ENCODE measurements at places on chromosomes 1 and 21. TPM values are rescaled to one million over a fixed set of nuclear protein-coding genes. Genes with fewer than 3 reads are reported as not detected.

Gene LIPI
- not detected for total RNA-seq

Gene NKAIN1
- not detected for total RNA-seq

Gene CCDC185
- total RNA-seq = not detected

- H3K4me1 ChIP-seq = no peaks in the 10 kb centered on the region
- H3K36me3 ChIP-seq = peaks cover 3% of the 10 kb centered on the region
- H3K27me3 ChIP-seq = no peaks in the 10 kb centered on the region
- H3K27ac ChIP-seq = no peak overlapping the region
- no peak for DNase-seq
- no peak overlapping the region for H3K4me3 ChIP-seq
Observed at GRCh38 chr1:83883979-83884378, 115.0 kb downstream of the TTLL7 start.

- H3K27me3 ChIP-seq = peaks cover 77% of the 10 kb centered on the region
- peaks cover 17% of the 10 kb centered on the region for H3K4me1 ChIP-seq
- H3K36me3 ChIP-seq = peaks cover 6% of the 10 kb centered on the region
- no peak for DNase-seq
- H3K27ac ChIP-seq = no peak overlapping the region
Observed at GRCh38 chr1:230422221-230422981, 3.7 kb downstream of the PGBD5 start.

GRCh38 chr1:7482077-7482476 lies 289.0 kb upstream of the VAMP3 start:
- H3K27ac ChIP-seq = no peak overlapping the region
- no peaks in the 10 kb centered on the region for H3K27me3 ChIP-seq
- no peaks in the 10 kb centered on the region for H3K36me3 ChIP-seq
- no peak for DNase-seq

GRCh38 chr1:230185076-230186001 lies 118.3 kb downstream of the GALNT2 start:
- H3K4me3 ChIP-seq = no peak overlapping the region
- peaks cover 58% of the 10 kb centered on the region for H3K4me1 ChIP-seq
- peaks cover 24% of the 10 kb centered on the region for H3K36me3 ChIP-seq
- H3K27me3 ChIP-seq = no peaks in the 10 kb centered on the region
- peak overlapping the region; percentile 56 for H3K27ac ChIP-seq

DNA sequence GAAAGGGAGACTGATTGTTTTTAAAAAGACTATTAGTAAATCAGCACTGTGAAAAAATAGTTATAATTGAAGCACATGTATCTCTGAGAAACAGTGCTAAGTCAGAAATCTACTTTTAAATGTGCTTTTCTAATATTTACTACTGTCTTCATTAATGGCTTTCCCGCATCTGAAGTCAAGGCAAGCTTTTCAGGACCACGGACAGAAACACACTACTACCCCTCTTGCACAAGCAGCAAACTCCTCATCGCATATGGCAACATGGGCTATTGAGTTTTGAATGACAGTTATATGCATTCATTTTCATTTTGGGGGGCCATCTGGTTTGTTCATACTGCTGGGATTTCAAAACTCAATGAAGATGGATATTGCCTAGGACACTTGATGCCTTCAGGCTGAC lies 433.4 kb upstream of the CAMK1G start:
- no peaks in the 10 kb centered on the region for H3K36me3 ChIP-seq
- H3K27me3 ChIP-seq = no peaks in the 10 kb centered on the region
- H3K4me3 ChIP-seq = no peak overlapping the region
- no peak overlapping the region for H3K27ac ChIP-seq
- DNase-seq = no peak

DNA sequence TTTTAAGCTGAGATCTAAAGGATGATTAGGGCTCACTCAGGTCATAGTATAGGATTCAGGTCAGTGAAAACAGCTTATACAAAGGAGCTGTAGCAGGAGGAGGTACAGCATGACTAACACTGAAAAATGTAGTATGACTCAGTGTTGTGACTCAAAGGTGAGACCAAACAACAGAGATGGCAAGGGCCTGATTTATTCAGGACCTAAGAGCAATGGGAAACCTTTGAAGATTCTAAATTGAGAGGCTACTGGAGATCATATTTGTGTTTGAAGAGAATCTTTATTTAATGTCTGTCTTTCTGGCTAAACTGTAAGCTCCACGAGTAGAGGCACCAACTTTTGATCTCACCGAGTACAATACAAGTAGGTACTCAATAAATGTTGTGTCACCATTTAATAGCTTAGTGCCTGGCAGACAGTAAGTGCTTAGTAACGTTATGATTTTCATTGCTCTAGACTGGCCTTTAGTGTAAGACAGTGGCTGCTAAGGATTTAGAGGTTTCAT lies 43.5 kb downstream of the PRKAA2 start:
- no peak overlapping the region for H3K27ac ChIP-seq
- peak; percentile 14 for DNase-seq
- H3K36me3 ChIP-seq = no peaks in the 10 kb centered on the region
- H3K4me1 ChIP-seq = no peaks in the 10 kb centered on the region
- H3K4me3 ChIP-seq = no peak overlapping the region
- H3K27me3 ChIP-seq = no peaks in the 10 kb centered on the region

GRCh38 chr1:239960366-239960765 lies 131.3 kb upstream of the FMN2 start:
- peaks cover 21% of the 10 kb centered on the region for H3K27me3 ChIP-seq
- no peak overlapping the region for H3K27ac ChIP-seq
- no peaks in the 10 kb centered on the region for H3K4me1 ChIP-seq
- H3K36me3 ChIP-seq = no peaks in the 10 kb centered on the region
- DNase-seq = no peak
- no peak overlapping the region for H3K4me3 ChIP-seq

DNA sequence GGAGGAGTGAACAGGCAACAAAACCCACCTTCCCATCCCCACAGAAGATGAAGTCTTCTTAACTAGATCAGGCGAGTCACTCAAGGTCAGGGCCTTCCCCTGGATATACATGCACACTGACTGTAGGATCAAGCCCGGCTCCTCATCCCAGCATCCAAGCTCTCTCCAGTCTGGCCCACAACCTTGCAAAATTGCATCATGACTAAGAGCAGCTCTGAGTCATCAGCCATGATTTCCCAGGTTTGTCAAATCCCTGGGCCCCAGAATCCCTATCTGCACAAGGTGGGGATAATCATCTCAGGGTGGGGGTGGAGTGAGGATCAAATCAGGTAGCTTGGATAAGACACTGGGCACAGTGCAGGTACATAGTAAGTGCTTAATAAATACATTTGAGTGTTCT lies 199.3 kb upstream of the GRIK3 start:
- no peak for DNase-seq
- H3K4me3 ChIP-seq = no peak overlapping the region
- H3K4me1 ChIP-seq = no peaks in the 10 kb centered on the region
- no peak overlapping the region for H3K27ac ChIP-seq
- H3K36me3 ChIP-seq = no peaks in the 10 kb centered on the region

- H3K36me3 ChIP-seq = no peaks in the 10 kb centered on the region
- no peaks in the 10 kb centered on the region for H3K27me3 ChIP-seq
- no peak overlapping the region for H3K27ac ChIP-seq
- no peak overlapping the region for H3K4me3 ChIP-seq
Observed at GRCh38 chr1:163205513-163205912, 2.8 kb upstream of the RGS5 start.

- H3K36me3 ChIP-seq = peaks cover 12% of the 10 kb centered on the region
- peak; percentile 29 for DNase-seq
- no peaks in the 10 kb centered on the region for H3K27me3 ChIP-seq
- peak overlapping the region; percentile 99 for H3K4me3 ChIP-seq
- H3K27ac ChIP-seq = peak overlapping the region; percentile 99
- H3K4me1 ChIP-seq = peaks cover 82% of the 10 kb centered on the region
Observed at GRCh38 chr1:9657521-9658032, 6.0 kb downstream of the PIK3CD start.

- peaks cover 22% of the 10 kb centered on the region for H3K27me3 ChIP-seq
- DNase-seq = no peak
- no peak overlapping the region for H3K4me3 ChIP-seq
- no peaks in the 10 kb centered on the region for H3K4me1 ChIP-seq
- no peak overlapping the region for H3K27ac ChIP-seq
Observed at GRCh38 chr21:31985398-31985797, 112.6 kb downstream of the HUNK start.

- DNase-seq = no peak
- H3K4me3 ChIP-seq = peak overlapping the region; percentile 99
- peaks cover 14% of the 10 kb centered on the region for H3K36me3 ChIP-seq
- no peaks in the 10 kb centered on the region for H3K27me3 ChIP-seq
Observed at GRCh38 chr21:39184050-39184980, 1.1 kb upstream of the PSMG1 start.

DNA sequence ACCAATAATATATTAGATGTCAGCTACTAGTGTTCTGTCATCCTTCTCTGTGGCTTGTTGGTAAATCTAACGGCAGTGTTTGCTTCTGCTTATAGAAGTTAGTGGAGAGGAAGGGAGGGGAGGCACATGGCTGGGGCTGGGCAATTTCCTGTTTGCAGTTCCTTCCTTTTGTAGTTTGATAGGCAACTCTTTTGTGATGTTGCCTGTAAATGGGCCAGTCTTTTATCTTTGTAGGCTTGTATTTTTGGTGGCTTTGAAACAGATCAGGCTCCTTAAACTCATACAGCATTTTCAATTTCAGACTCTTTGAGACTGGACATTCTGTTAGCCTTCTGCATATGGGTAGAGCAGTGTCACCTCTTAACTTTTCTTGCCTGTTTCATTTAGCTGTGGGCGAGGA lies 48.1 kb downstream of the CDC14A start:
- no peaks in the 10 kb centered on the region for H3K27me3 ChIP-seq
- peak overlapping the region; percentile 97 for H3K27ac ChIP-seq
- peak; percentile 40 for DNase-seq

- H3K4me3 ChIP-seq = no peak overlapping the region
- H3K27ac ChIP-seq = no peak overlapping the region
- DNase-seq = no peak
- no peaks in the 10 kb centered on the region for H3K4me1 ChIP-seq
Observed at GRCh38 chr1:3061566-3061965, 7.4 kb upstream of the PRDM16 start.

- no peaks in the 10 kb centered on the region for H3K4me1 ChIP-seq
- H3K36me3 ChIP-seq = no peaks in the 10 kb centered on the region
- H3K4me3 ChIP-seq = no peak overlapping the region
- DNase-seq = no peak
Observed at GRCh38 chr1:248590055-248590454, 7.4 kb downstream of the OR2T10 start.

Measured in activated T-cell treated with anti-CD3 and anti-CD28 coated beads, Interleukin-2, amount 50 U/mL, for 72 hours (primary cell).